ENCODE measurements at places on chromosomes 12 and 14.
A peak's percentile ranks its signal among the peaks of the same experiment; 100 is the strongest.

GRCh38 chr12:95548539-95549391 lies 2.5 kb downstream of the USP44 start:
- peak; percentile 61 for DNase-seq

DNA sequence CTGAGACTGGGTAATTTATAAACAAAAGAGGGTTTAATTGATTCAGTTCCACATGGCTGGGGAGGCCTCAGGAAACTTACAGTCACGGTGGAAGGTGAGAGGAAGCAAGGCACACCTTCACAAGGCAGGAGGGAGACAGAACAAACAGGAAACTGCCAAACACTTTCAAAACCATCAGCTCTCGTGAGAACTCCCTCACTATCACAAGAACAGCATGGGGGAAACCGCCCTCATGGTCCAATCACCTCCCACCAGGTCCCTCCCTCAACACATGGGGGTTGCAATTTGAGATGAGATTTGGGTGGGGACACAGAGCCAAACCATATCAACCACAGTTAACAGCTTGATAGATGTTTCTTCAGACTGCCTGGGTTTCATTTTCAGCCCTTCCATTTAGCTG lies 6.2 kb upstream of the GNPNAT1 start:
- DNase-seq = no peak

DNA sequence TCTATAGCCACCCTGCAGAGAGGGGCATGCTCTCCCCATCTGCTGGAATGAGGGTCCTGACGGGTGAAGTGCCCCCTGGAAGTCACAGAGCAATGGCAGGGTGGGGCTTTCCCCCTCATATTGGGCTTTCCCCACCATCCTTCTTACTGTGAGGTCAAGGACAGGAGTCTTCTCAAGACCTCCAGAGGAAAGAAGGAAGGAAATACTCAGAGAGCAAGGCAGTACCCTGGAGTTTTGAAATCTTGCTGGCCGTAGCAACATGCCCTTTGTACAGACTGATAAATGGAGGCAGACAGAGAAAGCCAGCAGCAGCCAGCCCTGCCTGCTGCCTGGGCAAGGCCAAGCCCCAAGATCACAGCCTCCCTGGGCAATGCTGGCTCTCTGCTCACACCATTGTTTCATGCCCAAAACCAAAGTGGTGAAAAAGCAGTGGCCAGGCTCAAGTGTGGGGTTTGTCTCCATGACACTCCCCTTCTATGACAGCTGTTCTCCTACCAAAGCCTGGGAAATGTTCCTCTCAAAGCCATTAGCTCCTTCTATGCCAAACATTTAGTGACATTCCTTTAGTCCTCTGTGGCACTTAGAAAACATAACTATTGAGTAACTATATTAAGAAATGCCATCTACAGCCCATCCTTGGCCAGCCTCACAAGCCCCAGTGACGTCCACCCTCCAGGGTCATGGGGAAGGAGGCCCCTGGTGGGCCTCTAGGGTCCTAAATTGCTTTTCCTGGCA lies 13.2 kb upstream of the ITPK1 start:
- no peak for DNase-seq

DNA sequence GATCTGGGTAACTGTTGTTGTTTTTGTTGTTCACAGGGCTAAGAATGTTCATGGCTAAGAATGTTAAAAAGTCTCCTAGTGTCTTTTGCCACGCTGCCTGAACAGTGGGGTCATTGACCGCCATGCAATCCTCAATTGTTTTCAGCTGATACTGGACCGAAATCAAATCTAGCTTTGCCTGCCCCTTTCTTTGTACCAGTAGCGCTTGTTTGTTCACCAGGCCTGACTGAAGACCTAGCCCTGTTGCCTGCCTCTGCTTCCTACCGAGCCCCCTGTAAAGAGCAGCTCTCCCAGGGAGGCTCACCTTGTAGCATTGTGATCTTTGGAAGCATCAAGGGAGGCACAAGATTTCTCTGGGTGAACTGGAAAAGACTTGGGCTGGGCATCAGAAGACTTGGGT lies 6.7 kb downstream of the PSEN1 start:
- no peak for DNase-seq

GRCh38 chr12:44295958-44296623 lies 460.2 kb downstream of the TMEM117 start:
- DNase-seq = no peak

- no peak for DNase-seq
Observed at GRCh38 chr12:124737772-124738635, 125.7 kb downstream of the SCARB1 start.

- no peak for DNase-seq
Observed at GRCh38 chr12:51661836-51662235, 70.8 kb downstream of the SCN8A start.

GRCh38 chr12:26239852-26240815 lies 44.8 kb downstream of the SSPN start:
- no peak for DNase-seq

DNA sequence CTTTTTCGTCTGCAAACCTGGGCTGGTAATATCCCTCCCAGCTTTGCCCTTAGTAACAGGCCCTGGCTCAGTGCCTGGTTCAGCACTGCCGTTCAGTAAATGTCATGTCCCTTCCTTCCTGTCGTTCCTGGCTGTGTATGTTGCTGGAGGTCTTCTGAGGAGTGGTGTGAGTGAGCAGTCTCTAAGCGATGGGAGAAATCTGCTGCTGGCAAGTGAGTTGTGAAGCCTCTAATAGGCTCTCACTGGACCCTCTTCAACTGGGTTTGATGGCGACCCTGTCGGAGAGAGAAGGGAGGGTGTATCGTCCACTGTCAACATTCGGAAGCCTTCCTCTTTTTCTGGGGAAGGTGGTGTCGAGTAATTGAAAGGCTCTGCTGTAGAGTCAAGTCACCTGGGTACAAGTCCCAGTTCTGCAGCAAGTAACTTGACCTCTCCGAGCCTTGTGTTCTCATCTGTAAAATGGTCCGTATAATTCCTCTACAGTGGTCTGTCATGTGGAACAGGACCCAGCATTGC lies 62.8 kb downstream of the HRK start:
- DNase-seq = no peak

GRCh38 chr14:69614592-69614991 lies 3.2 kb downstream of the SUSD6 start:
- no peak for DNase-seq

GRCh38 chr14:36818794-36819384 lies 157.2 kb downstream of the PAX9 start:
- peak; percentile 74 for DNase-seq

DNA sequence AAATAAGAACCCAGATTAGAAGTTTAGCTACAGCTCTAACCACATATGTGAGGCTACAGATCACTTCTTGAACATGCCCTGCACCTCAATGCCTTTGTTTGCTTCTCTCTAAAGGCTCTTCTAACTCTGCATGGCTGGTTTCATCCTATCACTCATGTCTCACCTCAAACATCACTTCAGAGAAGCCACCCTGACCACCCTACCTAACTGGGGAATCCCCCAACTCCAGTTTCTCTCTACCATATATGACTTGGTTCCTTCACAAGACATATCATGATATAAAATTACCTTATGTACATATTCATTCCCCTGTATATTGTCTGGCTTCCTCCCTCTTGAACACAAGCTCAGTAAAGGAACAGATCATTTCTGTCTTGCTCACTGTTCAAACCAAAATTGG lies 250.2 kb upstream of the GRIP1 start:
- DNase-seq = no peak

GRCh38 chr14:57686304-57686703 lies 179.6 kb downstream of the SLC35F4 start:
- no peak for DNase-seq

DNA sequence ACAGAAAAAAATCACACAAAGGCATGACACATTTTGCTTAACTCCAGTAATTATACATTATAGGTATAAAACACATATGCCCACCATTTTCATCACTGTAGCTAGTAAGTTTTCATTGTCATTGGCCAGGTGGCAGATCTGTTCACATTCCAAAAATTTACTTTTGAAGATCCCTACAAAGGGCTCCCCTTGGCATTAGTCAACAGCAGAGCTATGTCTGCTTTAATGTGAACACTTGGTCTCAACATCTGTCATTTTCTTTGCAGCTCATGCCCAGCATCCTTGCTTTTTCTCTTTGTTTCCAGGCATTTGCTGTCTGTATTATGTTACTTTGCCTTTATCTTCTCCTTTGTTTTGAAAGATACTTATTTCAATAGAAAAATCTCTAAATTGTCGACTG lies 519.1 kb upstream of the FOXG1 start:
- no peak for DNase-seq

GRCh38 chr14:26463136-26463535 lies 134.7 kb downstream of the NOVA1 start:
- DNase-seq = no peak

- DNase-seq = no peak
Observed at GRCh38 chr12:57881475-57881874, 34.9 kb upstream of the CTDSP2 start.

DNA sequence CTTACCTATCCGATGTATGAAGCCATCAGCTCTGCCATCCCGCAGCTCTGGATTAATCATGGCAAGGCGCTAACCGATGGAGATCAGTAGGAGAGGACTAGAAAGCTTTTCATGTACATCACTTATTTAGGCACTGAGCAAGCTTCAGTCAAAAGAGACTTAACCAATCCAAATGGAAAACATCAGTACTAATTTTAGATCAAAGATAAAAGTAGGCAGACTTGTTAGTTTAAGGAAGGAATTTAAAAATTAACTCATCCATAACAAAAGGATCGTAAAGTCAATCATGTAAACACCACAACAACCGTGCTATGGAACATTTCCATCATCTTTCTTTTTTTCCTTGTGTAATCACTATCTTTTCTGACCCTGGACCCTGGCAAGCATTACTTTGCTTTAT lies at the start of gene CLEC2A:
Gene CLEC2A, minus strand, starts transcription at position 101 of the 400 bp plus-strand sequence. Its CDS starts 41 bp downstream, at position 60.
- no peak for DNase-seq

DNA sequence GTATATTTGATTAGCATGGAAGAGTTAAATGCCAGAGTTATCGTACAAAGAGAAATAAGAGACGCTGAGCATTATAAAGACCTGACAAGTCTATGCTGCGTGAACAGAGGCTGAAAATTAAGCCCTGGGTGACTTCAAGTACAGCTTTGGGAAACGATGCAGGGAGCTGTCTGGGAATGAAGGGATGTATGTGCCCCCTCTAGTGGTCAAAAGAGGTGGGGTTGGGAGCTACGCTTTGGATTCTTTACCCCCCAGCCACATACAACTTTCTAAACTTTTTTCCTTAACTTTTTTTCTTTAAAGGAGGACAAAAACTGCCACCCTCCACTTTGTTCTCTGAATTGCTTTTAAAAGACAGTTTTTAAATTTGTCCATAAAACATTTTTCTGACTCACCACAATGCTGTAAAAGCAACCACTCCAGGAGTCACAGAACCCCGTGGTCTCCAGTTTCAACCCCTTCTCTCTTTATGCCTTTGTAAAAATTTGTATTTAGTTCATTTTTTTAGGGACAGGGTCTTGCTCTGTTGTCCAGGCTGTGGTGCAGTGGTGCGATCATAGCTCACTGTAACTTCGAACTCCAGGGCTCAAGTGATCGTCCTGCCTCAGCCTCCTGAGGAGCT lies 59.4 kb downstream of the ZNF664 start:
- DNase-seq = peak; percentile 88
